Stimulated activated naive CD4-positive, alpha-beta T cell (primary cell): ENCODE measurements at places on chromosomes 16 and 17.

- DNase-seq: no peak
Observed at GRCh38 chr17:17907469-17907868, 64.7 kb downstream of the TOM1L2 start.

DNA sequence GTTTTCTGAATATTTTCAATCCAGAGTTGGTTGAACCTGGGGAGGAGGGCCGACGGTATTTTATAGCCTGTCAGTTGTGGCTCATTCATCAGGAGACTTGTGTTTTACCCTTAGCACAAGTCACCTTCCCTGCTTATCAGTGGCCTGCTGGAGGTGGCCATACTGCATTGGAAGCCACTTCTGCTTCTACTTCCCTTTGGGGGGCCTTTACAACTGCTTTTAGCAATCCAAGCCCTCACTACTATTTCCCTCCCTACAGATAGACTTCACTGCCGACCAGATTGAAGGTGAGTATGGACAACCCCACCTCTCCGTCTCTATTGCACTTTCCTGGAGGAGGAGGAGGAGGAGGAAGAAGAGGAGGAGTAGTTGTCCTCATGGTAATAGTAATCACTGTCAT is 4.4 kb downstream of the MYL4 start:
- DNase-seq: no peak

GRCh38 chr17:5370411-5370810 is 49.1 kb downstream of the NUP88 start:
- no peak for DNase-seq

DNA sequence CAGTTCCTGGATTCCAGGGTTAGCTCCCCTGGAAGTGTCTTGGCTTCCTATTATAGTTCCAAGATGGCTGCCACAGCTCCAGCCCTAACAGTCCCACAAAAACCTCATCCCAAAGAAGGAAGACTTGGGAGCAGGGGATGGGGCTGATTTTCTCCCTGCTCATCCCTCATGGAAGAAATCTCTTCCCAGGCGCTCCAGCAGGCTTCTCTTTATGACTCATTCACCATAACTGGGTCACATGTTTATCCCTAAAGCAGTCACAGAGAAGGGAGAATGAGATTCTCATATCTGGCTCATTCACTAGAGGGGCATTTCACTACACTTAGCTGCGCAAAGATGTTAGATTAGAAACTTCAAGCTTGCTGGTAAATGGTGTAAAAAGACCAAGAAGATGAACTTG is 206.5 kb upstream of the IRX3 start:
- no peak for DNase-seq

DNA sequence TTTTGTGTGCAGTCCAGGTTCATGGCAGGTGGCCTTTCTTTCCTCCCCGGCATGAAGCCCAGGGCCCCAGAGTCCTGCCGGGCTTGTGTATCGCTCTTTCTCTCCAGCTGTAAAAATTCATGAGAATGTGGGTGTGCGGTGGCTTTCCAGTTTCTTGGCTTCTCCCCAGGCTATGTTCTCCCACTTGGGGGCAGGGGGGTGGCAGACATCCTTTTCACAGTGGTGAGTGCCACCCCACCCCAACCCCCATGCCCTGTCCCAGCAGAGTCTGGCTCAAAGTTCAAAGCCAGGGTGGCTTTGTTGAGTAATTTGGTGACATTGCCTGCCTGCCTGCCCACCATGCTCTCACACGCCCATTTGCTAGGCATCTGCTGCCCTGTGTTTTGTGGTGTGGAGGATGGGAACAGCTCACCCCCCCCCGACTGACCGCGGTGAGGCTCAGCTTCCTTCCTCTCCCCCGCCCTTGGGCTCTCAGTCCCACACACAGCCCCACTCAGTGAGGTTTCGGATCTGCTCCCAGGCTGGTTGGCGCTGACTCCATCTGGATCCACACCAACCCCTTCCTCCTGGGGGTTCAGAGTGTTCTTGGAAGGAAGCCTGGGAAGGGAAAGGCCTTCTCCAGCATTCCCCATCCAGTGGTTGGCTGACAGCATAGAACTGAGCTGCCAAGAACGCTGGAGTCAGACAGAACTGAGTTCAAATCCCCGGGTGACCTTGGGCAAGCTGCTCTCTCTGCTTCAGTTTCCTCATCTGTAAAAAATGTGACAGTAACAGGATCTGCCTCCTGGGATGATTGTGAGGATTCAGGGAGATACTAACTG is 36.0 kb downstream of the CHD9 start:
- DNase-seq: no peak
